ENCODE measurements at places on chromosomes 11 and 22.

DNA sequence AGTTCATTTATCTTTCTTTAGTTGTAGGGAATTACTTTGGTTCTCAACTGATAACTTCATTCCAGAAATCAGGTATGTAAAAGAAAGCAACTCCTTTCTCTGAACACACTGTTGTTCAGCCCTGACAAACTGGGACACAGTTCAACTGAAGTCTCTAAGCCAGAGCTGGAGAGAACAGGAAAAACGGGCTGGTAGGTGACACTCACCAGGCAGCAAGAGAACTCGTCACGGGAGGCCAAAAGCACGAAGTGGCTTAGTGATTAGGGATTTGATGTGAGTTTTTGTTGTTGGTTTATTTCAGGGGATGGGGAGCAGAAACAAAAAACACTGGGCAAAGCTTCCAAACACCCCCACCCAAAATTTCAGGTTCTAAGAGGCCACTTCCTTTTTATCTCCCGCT is 54.1 kb downstream of the MYH9 start:
- no peak for DNase-seq

DNA sequence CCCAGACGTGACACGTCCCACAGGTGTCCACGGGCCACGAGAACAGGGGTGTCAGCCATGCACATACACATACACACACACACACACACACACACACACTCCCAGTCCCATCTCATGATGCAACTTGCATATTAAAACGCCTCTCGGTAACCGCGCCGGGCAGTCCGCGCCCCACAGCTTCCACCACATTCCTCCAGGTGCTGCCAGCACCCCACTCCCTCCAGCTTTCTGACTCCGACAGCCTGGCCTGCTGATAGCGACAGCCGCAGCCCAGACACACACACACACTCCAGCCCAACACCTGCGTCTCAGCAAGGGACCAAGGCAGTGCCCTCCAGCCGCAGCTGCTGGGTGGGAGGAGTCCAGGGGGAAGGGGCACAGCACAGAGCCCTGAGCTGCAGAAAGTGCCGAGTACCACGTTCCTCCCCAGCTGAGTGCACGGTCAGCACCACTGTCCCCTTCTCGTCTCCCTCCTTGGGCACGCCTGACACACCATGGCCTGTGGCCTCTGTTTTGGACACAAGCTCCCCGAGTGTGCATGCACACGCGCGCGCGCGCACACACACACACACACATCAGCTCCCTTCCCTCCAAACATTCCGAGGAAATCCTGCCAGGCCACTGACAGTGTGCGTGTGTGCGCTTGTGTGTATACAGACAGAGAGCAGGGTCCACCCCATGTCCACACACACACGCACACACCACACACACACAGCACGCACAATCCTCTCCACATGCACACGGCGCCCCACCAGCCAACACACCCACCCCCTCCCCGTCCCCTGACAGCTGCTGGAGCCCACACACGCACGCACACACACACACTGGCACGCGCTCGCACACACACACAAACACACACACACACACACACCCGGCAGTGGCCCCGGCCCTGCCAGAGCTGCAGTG is 1.2 kb downstream of the ELFN2 start:
- no peak for DNase-seq

DNA sequence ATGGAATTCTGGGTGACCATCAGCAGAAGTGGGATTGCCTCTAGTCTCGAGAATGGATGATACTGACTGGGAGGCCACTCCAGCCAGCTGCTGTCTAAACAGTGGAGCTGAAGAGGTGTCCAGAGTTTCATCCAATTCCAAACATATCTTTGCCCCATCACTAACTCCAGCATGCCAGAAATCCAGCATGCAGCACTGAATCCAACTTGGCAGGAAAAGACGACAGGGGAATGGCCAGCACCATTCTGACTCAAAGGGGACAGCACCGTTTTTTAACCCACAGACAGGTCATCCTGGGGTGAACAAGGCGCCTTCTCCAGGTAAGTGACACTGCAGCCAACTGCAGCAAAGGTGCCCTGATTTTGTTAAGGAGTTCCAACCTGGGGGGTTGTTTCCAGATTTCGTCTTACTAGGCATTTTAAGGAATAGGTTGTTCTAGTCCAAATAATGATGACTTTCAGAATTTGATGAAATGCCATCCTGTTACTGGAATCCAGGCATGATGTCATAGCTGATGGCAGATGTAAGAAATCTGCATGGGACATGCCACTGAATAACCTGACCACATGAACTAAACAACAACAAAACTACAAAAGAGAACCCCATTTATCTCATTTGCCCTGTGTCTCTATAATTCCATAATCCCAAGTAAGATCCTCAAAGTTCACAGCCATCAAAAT is 32.3 kb downstream of the FEZ1 start:
- no peak for DNase-seq

DNA sequence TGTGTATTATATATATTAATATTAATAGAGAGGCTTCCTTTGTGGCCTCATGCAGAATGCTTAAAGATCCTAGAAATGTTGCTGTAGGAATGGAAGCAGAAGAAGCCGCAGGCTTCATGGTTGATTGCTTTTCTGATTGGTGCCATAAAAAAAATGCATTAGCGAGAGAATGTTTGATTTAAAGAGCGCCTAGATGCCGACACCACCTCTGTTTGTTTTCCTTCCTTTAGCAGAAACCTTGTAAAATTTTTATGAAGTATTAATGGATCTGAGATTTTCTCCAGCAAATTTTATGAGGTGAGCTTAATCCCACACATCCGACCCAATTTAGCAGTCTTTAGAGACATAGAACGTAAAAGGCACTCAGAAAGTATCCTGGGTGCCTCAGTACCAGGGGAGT is 587.5 kb downstream of the NTM start:
- DNase-seq = no peak

DNA sequence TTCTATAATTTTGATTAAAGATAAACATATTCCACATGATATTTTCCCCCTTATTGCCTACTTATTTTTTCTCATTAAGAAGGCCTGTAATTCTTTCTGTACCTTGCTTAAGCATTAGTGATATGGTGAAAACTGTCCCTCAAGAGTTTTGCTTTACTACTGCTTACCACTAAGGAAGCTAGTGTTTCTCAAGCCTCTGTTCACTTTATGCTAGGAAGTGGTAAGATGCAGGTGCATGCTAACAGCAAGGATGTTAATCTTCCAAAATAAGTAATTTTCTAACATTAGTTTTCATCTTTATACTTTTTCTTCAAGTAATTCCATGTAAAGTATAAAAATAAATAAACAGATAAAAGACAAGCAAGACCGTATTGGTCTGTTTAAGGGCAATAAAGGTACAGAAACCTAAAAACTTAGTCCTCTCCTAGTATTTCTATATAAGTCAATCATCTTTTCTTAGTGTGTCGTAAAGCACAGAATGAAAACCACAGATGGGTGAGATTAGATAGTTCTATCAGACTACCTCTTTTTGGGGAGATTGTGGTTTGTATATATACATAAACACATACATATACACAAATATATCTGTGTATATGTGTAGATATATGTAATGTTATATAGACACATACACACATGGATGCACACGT is 731.0 kb upstream of the CNTN5 start:
- DNase-seq = no peak

- DNase-seq = no peak
Measured at GRCh38 chr22:45077286-45077685, 67.5 kb upstream of the PHF21B start.

- no peak for DNase-seq
Measured at GRCh38 chr11:2400762-2401435, 349 bp downstream of the TSSC4 start.

- no peak for DNase-seq
Measured at GRCh38 chr11:33303541-33303940, 46.4 kb downstream of the HIPK3 start.

DNA sequence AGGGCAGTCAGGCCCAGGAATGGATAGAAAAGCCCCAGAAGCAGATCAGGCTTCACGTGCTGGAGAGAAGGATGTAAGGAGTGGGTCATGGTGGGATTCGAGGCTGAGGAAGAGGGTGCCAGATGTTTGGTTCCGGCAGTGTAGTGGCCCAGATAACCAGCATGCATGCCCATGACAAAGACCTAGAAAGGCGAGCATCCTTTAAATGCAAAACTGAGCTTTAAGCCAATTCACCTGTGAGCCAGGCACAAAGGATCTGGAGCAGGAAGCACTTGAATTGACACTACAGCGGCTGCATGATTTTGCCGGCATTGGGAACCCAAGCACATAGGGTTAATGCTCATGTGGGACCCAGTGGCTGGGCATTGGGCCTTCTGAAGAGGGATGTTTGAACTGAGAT is 185.5 kb downstream of the TRIM29 start:
- DNase-seq = no peak

- DNase-seq = peak; percentile 91
Measured at GRCh38 chr11:130002352-130002845, at the start of gene PRDM10. Gene PRDM10, minus strand, starts transcription at chr11:130002835. Its CDS starts 41,871 bp downstream, at chr11:129960964.

GRCh38 chr22:45199723-45200122 is 36.0 kb downstream of the NUP50 start:
- DNase-seq = no peak

DNA sequence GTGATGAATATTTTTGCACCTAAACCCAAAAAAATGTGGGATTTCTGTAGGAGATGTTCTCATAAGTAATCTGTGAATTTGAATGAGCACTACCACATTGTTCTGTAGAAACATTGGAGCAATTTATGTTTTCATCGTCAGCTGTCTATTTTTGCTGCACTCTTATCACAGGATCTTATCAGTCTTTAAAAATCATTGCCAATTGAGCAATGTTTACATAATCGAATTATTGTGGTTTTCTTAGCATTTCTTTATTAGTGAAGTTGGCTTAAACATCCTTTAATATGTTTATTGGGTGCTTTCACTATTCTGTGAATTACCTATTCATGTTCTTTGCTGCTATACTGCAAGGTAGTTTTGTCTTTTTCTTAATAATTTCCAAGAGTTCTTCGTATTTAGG is 37.8 kb downstream of the C11orf96 start:
- DNase-seq = no peak

All from amygdala (tissue), 56 donors.